Gastroesophageal sphincter (tissue), 4 donors: ENCODE measurements at places on chromosomes 2 and 18. TPM values are rescaled to one million over a fixed set of nuclear protein-coding genes. Genes with fewer than 3 reads are reported as not detected.

REG1A gene
- total RNA-seq = not detected

PTMA gene
- total RNA-seq = 683 TPM

ADRA2B gene
- total RNA-seq = 4.9 TPM

REG1B gene
- total RNA-seq = not detected

PROM2 gene
- total RNA-seq = 2.3 TPM

TRABD2A gene
- 2.7 TPM for total RNA-seq

SCTR gene
- not detected for total RNA-seq

HOXD10 gene
- total RNA-seq = 0.52 TPM

FEV gene
- not detected for total RNA-seq

MALT1 gene
- 24.5 TPM for total RNA-seq

RNF181 gene
- 132 TPM for total RNA-seq

STPG4 gene
- not detected for total RNA-seq

ACTG2 gene
- 3,568 TPM for total RNA-seq

ARL6IP6 gene
- total RNA-seq = 7.0 TPM

LYPD1 gene
- total RNA-seq = 0.62 TPM

DOK6 gene
- total RNA-seq = 3.4 TPM

EVX2 gene
- not detected for total RNA-seq

SAG gene
- total RNA-seq = not detected

CNRIP1 gene
- 22.2 TPM for total RNA-seq

C1D gene
- 66.5 TPM for total RNA-seq

IL1F10 gene
- not detected for total RNA-seq

CSRNP3 gene
- total RNA-seq = 5.4 TPM

CD207 gene
- total RNA-seq = 0.39 TPM

IL1R1 gene
- total RNA-seq = 64.3 TPM

ANKRD62 gene
- not detected for total RNA-seq

RFTN2 gene
- total RNA-seq = 8.9 TPM

DSG1 gene
- total RNA-seq = not detected

FAM161A gene
- total RNA-seq = 2.3 TPM

TMEM163 gene
- total RNA-seq = 2.5 TPM

TUBA3E gene
- not detected for total RNA-seq

KCNJ13 gene
- total RNA-seq = not detected

CHST10 gene
- 21.9 TPM for total RNA-seq

IL36B gene
- total RNA-seq = not detected

SERPINB13 gene
- 0.13 TPM for total RNA-seq

TPO gene
- total RNA-seq = 14.5 TPM

LYPD6 gene
- 4.0 TPM for total RNA-seq

ASAP2 gene
- 24.9 TPM for total RNA-seq

HOXD8 gene
- 2.5 TPM for total RNA-seq

AOX1 gene
- 36.7 TPM for total RNA-seq

NCKAP1 gene
- total RNA-seq = 185 TPM

DBI gene
- total RNA-seq = 43.0 TPM

FBXO36 gene
- total RNA-seq = 3.5 TPM

DSG4 gene
- total RNA-seq = not detected

GULP1 gene
- total RNA-seq = 64.8 TPM

RGPD4 gene
- total RNA-seq = not detected

IL18R1 gene
- total RNA-seq = 14.9 TPM

RAB6C gene
- 1.9 TPM for total RNA-seq
